ENCODE measurements at places on chromosomes 11 and 22. TPM values are rescaled to one million over a fixed set of nuclear protein-coding genes. Genes with fewer than 3 reads are reported as not detected.

Gene C11orf16
- total RNA-seq, result not detected

Gene SLC22A6
- not detected for total RNA-seq

Gene APLNR
- total RNA-seq, result 2.7 TPM

Gene KCNJ1
- not detected for total RNA-seq

Gene JRKL
- total RNA-seq, result 1.0 TPM

Gene CHRNA10
- 0.27 TPM for total RNA-seq

DNA sequence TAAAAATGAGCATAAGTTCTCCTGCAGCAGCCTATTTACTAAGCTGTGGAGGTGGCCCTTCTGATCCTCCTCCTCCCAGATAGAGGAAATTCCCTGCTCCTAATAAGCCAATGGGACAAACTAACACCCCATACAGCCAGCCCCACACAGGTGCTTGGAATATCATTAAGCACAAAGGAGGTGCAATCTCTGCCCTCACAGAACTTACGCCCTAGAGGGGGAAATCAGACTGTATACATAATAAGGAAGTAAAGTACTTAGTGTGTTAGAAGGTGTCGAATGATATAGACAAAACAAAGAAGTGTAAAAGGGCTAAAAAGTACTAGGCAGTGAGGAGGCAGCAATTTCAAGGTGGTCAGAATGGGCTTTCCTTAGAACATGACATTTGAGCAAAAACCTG, 5.8 kb downstream of the MS4A12 start:
- DNase-seq, result no peak

DNA sequence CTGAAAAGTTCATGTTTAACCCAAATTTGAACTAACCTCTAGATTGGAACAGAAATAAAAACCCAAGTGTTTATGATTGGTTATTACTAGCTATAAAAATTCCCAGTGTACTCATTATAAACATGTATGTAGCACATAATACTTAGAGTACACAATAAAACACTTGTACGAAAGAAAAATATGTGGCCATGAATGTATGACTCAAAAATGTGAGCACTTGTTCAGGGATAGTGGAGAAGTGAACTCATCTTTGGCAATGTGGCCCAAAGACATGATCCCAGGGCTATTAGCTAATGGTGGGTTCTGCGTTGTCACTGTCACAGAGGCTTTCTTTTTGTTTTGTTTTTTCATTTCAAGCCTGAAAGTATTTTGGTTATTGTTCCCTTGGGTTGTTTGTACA, 72.0 kb downstream of the PPFIBP2 start:
- DNase-seq, result no peak

- no peak for DNase-seq
These were observed 17.8 kb upstream of the SYVN1 start for GRCh38 chr11:65152122-65152521.

DNA sequence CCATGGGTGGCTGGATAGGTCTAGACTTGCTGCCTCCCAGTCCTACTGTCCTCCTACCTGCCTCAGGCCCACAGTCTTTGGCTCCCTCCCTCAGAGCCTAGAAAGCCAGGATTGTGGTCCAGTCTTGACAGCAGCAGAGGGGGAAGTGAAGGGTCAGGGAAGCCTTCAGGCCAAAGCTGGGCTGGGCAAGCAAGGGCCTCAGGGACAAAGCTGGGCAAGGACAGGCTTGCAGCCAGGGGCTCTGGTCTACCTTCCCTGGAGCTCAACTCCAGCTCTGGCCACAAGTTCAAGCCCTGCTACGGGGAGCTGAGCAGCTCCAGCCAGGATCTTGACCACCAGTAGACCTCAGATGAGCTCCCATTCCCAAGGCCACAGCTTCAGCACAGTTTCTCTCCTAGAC, 14.9 kb downstream of the LMO1 start:
- no peak for DNase-seq

- no peak for DNase-seq
These were observed 6.0 kb downstream of the KBTBD4 start for GRCh38 chr11:47572715-47573255.

DNA sequence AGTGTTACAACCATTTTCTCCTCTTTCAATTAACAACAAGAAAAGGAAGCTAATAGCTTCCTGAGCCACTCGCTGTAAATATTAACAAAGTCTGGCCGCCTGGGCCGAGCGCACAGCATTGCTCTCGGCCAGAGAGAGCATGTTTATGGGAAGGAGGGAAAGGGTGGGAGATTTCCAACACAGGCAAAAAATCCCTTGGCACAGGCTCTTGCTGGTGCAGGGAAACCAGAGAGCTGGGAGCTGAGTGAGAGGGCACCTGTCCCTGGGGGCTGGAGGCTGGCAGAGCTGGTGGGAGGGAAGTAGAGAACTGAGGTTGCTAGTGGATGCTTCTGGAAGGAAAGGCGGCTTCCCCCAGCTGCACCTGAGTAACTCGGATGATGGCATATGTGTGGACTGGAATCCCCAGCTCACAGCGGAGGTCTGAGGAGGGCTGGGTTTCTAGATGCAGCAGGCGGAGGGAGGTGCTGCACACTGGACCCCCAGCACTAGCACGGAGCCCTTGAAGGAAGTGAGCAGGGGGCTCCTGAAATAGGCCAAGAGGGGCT, 59.6 kb downstream of the FLRT1 start:
- no peak for DNase-seq

- DNase-seq, result peak; percentile 92
These were observed 737 bp upstream of the STIP1 start for GRCh38 chr11:64185175-64185692.

DNA sequence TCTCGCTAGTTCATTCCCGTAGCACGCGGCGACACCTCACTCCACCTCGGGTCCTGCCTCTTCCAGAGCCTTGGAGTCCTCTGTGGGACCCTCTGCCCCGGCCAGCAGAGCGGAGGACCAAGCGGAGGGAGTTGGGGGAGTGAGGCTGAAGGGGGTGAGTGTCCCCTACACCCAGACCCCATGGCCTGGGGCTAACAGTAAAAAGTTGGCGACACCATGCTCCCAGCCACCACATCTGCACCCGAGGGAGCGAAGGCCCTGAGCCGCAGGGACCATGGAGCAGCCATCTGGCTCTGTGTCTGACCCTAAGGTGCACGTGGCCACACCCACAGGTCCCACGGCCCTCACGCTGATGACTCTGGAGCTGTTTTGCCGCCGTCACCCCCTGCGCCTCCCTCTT, 293.8 kb downstream of the BRD1 start:
- DNase-seq, result no peak

DNA sequence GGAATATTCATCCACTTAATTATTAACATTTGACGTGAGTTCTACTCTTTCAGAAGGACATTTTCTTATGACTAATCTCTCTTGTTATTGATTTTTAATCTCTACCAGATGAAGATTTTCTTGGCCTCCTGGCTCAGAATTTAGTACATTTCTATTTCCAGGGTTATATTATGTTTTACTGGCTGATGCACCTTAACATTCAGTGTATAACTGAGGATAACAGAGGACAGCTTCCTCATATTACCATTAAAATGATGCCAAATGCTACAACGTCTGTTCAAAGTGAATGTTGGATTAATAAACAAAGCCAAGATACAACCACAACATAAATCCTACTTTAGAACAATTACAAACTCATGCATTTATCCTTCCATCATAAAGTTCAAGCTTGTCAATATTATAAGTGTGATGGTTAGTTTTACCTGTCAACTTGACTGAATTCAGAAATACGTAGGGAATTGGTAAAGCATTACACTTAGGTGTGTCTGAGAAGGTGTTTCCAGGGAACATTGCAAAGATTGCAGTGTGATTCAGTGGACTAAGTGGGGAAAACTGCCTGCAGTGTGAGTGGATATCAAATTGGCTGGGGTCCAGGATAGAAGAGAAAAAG, 485.2 kb downstream of the LRRC4C start:
- DNase-seq, result no peak
